ENCODE measurements at places on chromosomes 5 and 9.

- no peak for DNase-seq
Observed at GRCh38 chr9:27129221-27129620, 20.2 kb downstream of the TEK start.

DNA sequence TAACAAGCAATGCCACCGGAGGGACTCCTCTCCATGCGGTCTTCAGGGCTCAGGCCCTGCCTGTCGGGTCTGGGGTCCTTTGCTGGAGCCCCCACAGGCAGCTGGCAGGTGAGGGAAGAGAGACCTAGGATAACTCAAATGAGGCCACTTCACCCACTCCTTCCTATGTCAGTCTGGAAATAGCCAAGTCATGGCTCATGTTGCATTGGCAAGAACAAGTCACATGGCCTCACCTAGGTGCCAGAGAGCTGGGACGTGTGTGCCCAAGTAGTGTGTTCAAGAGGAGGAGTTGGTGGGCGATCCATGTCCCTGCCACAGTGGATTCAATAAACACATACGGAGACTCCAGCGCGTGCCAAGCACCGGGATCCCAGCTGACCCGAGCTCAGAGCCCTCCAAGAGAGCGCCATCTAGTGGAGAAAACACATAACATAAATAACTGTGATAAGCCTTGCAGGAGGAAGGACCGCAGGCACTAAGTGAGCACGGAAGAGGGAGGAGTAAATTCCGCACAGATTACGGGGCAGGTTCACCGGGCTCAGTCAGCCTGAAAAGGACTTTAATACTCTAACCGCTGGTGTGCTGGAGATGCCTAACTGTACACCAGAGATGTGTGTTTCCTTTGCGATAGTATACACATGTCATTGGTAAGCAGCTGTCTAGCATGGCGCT is 580.8 kb downstream of the CCDC171 start:
- DNase-seq = no peak

DNA sequence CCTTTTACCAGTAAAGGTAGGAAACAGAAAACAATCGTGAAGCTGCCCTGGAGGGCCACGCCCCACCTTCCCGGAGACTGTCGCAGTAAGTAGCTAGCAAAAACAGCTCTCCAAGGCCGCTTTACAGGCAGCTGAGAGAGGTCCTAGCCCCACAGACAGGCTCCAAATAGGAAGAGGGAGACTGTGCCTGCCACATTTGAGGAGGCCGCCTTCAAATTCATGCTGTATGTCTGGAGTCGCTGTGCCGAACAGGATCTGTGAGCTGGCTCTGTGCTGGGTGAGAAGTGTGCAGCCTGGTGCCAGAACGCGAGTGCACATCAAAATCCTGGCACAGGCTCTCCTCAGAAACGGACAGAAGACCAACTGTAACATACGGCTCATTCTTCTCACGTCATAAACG is 582.2 kb downstream of the CETN3 start:
- DNase-seq = no peak

DNA sequence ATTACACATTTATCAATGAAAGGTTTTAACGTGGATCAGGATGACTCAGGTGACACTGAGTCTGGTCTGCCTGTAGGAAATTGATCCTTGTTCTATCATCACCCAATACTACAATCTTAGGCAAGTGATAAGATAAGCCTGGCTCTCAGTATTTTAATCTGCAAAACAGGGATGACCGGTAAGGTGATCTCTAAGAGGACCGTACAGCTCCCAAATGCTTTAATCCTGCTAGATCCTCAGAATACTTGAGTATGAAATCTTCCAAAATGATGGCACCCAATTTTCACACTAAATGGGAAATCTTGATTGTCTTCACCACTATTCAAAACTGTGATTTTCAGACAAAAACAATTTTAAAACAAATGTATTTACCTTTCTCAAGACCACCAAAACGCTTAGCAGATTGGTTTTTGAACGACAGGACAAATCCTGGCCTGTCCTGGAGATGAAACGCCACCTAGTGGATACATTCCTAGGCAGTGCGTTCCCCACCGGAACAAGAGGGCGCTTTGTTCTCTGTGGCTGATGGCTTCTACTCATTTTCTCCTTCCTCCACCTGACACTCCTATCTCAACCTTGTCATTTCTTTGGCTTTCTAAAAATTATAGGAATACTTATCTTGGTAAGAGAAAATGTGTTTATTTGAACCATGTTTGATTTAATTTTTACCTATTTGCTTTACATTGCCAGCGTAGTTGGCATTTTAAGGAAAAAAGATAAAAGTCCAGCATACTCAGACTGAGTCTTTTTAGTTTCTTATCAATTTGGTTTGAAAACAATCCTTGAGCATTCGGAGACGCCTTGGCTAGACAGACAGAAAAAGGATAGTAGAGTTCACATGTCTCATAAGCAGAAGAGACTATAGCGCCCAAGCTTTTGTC is 41.2 kb upstream of the VCAN start:
- DNase-seq = peak; percentile 6

GRCh38 chr9:124037790-124038189 is 26.2 kb downstream of the LHX2 start:
- no peak for DNase-seq

GRCh38 chr9:135903786-135904520 is 3.4 kb downstream of the CAMSAP1 start:
- no peak for DNase-seq

DNA sequence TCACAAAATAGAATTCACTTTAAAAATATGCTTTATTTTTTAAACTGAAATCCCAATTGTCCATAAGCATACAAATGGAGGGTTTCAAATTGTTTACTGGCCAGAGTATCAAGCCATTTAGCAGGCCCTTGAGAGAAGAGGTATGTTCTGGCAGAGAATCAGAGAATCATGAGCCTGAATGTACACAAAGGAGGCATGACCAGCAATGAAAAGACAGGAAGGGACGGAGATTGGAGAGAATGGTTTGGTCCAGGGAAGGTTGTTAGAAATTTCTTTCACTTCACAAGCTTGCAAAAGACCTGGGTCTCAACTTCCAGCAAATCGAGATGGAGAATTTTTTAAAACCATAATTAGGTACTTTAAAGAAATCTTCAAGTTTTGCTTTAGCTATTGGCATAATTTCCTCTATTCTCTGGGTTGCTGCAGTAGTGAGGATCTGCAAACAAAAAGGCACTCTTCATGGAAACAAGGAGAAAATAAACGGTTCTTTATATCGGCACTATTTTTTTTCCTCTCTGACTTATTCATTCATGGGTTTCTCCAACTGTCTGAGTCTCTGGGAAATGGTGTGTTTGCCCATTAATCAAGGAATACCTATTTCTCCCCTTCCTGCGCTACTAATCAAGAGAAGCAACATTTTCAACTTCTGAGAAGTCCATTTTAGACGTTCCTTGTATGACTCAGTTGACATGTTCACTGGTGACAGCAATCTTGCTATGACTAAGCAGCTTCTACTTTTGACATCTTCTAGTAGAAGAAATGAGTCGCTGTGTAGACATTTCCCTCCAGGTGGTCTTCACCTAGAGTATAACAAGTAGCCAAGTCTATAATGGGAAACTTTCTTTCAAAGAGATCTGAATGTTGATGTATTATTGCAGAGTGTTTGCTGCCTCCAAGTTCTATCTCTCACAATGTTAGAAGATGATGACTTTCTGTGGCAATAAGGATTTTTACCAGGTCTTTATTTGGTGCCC is 23.1 kb upstream of the ERCC6L2 start:
- no peak for DNase-seq

DNA sequence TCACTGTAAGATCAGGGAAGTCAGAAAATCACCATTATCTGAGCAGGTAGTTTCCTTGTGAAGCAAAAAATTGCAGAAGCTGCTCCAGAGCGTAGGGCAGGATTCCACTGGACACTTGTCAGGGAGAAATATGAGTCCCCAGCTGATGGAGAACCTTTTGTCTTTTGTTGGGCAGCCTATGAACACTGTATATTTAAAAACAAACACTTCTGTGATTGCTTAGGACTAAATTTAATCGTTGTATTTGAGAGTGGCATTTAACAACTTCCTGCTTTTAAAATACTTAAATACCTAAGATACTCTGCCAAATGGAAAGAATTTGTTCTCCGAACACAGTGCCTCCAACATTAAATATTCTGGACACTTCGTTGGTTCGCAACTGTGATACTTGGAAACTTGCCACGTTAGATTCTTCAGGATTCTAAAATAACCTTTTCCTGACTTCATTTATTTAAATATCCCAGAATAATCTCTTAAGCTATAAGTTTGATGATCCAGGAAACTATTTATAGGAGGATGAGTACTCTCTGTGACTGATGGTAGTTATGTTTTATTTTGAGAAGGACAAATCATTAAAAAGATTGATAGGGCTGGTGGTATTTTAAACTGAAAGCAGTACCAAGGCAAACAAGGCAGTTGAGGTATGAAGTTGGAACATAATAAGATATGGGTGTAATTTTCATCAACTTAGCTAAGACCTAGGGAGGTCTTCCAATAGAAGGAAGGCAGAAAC is 2.7 kb upstream of the HSPA4 start:
- DNase-seq = no peak

DNA sequence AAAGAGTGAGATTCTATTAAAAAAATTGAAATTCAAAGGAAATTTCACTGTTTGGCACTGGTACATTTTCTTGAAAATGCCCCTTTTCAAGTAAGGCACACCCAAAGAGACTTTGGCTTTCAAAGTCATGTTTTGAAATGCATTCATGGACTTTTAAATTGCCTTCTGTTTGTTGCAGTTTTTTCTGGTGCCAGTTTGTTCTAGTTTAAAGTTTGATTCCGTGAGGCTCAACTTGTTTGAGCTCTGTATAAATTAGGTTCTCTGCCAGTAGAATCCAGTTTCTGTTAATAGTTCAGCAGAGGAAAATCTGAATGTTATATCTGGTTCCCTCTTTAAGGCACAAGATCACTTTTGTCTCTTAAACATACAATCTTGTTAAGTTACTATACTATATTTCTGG is 16.4 kb downstream of the ATP6V0E1 start:
- DNase-seq = no peak

- no peak for DNase-seq
Observed at GRCh38 chr9:37157726-37158377, 37.5 kb downstream of the ZCCHC7 start.

DNA sequence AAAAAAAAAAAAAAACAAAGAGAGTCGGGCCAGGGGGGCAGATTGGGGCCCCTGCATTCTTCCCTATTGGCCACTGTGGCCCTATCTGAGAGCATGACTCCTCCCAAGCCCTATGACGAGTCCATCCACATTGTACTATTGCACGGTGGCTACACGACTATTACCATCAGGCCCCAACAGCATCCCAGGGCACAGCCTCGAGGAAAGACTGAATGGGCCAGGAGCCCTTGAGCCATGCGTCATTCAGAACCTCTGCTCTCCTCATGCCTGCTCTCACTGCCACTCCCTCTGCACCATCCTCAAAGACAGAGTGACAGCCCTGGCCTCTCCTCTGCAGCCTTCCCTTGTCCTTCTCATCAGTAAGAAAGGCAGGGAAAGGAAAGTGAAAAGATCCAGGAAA is 20.2 kb upstream of the ORM1 start:
- DNase-seq = no peak

DNA sequence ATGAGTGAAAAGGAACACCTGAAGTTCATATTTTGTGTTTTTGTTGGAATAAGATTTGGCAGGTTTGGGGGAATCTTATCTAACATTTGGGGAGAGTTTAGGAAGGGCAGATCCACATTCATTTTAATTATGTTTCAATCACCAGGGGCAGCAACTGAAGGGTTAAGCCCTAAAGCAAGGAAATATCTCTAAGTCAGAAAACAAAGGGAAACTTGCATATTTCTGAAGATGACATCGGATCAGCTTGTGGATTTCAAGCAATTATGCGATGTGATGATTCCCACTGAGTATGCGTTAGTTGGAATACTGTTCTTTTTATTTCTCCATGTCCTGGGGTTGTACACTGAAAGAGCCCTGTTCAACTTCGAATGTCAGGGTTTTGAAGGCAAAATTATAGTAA is 59.8 kb upstream of the NFIB start:
- DNase-seq = no peak

- DNase-seq = no peak
Observed at GRCh38 chr5:73351593-73351992, 97.0 kb downstream of the FOXD1 start.

DNA sequence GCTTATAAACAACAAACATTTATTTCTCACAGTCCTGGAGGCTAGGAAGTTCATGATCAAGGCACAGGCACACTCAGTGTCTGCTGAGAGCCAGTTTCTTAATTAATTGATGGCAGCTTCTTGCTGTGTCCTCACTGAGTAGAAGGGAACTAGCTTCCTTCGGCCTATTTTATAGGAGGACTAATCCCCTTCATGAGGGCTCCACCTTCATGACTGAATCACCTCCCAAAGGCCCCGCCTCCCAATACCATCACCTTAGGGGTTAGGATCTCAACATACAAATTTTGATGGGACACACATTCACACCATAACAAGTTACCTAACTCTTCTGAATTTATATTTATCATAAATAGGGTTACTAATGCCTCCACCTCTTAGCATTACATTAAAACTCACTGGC is 129.8 kb downstream of the GNAQ start:
- no peak for DNase-seq

GRCh38 chr9:69376651-69377050 is 51.6 kb downstream of the ENTREP1 start:
- no peak for DNase-seq

- no peak for DNase-seq
Observed at GRCh38 chr5:112270299-112271293, 148.5 kb downstream of the EPB41L4A start.

DNA sequence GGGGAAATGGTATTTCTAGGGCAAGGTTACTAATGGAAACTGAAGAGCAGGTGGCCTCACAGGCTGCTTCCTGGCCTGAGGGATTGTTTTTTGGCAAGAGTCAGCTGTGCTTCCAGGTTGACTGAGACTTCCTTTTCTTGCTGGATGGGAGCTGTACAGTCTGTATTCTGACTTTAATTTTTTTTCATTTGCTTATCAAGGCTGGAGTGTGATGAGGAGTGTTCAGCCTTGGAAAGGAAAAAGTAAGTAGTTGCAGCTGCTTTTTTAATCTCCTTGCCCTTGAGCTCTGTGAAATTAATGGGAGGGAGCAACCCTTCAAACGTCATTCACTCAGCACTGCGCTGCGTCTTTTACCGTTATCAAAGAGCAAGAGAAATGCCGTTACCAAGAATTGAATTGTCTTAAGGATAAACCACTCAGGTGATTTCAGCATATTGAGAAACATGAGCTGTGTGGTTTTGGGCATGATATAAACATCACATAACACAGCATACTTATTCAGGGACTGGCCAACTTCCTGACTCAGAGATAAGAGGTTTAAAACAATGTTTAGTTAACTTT is 47.6 kb downstream of the AQP7 start:
- DNase-seq = no peak

- no peak for DNase-seq
Observed at GRCh38 chr9:82443312-82443711, 454.7 kb downstream of the SPATA31D1 start.

All from hypothalamus (tissue), 51 donors.